ENCODE measurements at places on chromosomes 13 and 19. TPM values are rescaled to one million over a fixed set of nuclear protein-coding genes. Genes with fewer than 3 reads are reported as not detected.

DNA sequence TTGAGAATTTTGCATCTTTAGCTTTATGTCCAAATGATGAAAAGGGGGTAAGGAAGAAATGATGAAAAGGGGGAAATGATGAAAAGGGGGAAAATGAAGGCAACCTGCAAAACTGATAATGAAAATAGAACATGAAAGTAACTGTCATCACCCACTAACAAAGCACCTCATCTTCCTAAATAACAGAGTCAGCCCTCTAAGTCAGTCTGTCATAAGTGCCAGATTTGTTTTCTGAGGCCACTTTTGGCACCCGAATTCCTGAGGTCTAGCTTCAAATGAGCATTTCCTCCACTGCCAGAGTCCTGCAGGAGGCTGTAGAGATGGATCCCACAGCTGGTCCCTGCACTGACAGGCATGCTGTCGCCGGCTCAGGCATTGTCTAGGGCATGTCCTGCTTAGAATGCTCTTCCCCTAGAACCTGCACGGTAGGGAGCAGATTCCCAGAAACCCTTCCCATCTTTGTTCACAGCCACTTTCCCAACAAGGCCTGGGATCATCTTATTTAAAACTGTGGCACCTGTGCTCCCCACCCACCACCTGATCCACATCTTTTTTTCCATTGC lies 25.3 kb downstream of the RAP2A start:
- H3K4me1 ChIP-seq, result no peaks in the 10 kb centered on the region
- no peak overlapping the region for H3K27ac ChIP-seq
- H3K36me3 ChIP-seq, result no peaks in the 10 kb centered on the region
- H3K27me3 ChIP-seq, result no peaks in the 10 kb centered on the region
- DNase-seq, result no peak
- no peak overlapping the region for H3K4me3 ChIP-seq

DNMT1 gene
- total RNA-seq, result 358 TPM

DNA sequence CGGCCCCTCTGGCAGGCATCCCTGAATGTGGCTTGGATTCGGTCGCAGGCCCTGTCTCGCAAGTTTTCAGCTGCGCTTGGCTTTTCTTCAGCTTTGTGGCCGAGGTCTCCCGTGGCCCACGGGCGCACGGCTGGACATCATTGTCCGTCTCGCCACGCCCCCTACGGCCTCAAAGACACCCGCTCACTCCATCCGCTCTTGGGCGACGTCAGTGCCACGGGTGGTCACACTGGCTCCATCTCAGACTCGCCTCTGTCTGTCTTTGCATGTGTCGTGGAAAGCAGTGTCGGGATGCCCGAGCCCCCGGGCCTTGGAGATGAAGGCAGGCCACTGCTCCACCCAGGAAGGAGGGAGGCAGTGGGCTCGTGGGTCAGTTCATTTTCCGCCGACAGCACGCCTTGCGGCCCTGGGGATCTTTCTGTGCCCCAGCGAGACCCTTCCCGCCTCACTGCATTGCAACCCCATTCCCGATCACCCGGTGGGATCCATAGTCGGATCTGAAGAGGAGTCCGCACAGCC lies 51.0 kb downstream of the ZNF146 start:
- no peak for DNase-seq
- no peaks in the 10 kb centered on the region for H3K4me1 ChIP-seq
- H3K27ac ChIP-seq, result no peak overlapping the region
- H3K4me3 ChIP-seq, result no peak overlapping the region
- no peaks in the 10 kb centered on the region for H3K27me3 ChIP-seq

ITGBL1 gene
- total RNA-seq, result 37.1 TPM

GRCh38 chr13:64534302-64534701 lies 2695.8 kb downstream of the PCDH9 start:
- 0 out of 2 replicates have a peak, but pooled peaks cover 4% of the 10 kb centered on the region for H3K4me1 ChIP-seq
- H3K36me3 ChIP-seq, result no peaks in the 10 kb centered on the region
- DNase-seq, result no peak
- H3K27ac ChIP-seq, result no peak overlapping the region
- H3K27me3 ChIP-seq, result no peaks in the 10 kb centered on the region

All from PC-3 (cell line).